ENCODE measurements at places on chromosomes 16 and 17. TPM values are rescaled to one million over a fixed set of nuclear protein-coding genes. Genes with fewer than 3 reads are reported as not detected.

The HOXB1 gene
- total RNA-seq: not detected

The OR3A1 gene
- not detected for total RNA-seq

The PNPO gene
- total RNA-seq: 31.3 TPM

The HSPB9 gene
- 0.12 TPM for total RNA-seq

The LAT gene
- 1.6 TPM for total RNA-seq

The C17orf100 gene
- 0.47 TPM for total RNA-seq

The NXPH3 gene
- 3.4 TPM for total RNA-seq

The MT1A gene
- total RNA-seq: 2.3 TPM

The DPEP3 gene
- total RNA-seq: not detected

The SMPD3 gene
- 1.2 TPM for total RNA-seq

The GAST gene
- total RNA-seq: not detected

The AANAT gene
- not detected for total RNA-seq

The CD300E gene
- 0.27 TPM for total RNA-seq

- DNase-seq: peak; percentile 84
Measured at GRCh38 chr17:19386974-19387920, at the start of gene MFAP4. MFAP4 (minus strand) TSS chr17:19387190; CDS start chr17:19387155, 35 bp downstream.

- DNase-seq: no peak
Measured at GRCh38 chr17:7078711-7079110, 1.3 kb downstream of the CLEC10A start.

- DNase-seq: no peak
Measured at GRCh38 chr16:63702981-63703590, 1418.8 kb downstream of the CDH11 start.

DNA sequence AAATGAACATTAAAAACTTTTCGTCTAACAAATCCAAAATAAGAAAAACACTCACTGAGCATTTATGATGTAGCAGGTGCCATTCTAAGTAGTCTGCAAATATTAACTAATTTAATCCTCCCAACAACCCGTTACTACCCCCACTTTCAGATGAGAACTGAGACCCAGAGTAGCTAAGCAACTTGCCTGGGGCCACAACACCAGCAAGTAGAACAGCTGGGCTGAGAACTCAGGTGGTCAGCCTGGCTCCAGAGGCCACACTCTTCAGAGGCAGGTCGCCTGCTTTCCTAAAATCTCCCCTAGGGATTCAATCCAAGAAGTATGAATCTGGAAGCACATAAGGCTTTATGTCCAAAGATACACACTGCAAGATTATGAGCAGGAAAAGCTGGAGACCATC lies 6.2 kb downstream of the MBTPS1 start:
- no peak for DNase-seq

- DNase-seq: no peak
Measured at GRCh38 chr17:61057257-61057656, 342.4 kb upstream of the TBX2 start.

DNA sequence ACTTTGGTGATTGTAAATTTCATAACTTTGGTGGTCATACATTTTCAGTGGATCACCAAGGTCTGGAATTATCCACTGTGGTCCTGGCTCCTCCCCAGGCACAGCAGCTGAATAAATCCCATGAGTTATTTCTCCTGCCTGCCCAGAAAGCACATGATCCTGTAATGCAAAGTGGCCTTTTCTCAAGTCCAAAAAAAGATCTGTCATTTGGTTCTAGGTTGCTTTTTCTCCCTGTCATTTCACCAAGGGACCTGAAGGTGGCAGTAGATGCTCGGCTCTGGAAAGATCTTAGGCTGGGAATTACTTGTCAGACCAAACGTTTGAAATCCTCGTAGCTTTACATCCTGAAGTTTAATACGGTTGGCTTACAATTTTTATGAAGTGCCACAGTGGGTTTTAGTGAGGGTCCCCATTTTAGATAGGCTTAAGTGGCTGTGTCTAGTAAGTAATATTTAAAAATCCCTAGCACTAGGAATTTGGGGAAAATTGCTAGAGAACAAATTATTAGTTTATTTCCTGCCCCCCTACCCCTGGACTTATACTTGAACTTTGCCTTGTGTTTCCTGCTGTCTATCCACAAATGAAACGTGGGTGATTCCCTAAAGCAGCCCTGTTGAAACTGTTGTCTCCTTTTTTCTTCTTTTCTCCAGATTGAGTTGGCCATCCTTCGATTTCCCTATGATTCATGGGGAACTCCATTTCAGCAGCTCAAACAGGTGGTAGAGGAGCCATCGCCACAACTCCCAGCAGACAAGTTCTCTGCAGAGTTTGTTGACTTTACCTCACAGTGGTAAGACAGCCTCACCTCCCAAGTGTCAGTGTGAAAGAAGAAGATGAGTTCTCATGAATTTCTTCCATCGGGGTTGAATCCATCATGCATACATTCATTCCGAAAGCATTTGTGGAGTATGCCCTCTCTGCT lies 111.7 kb downstream of the MAP2K6 start:
- no peak for DNase-seq

- DNase-seq: peak; percentile 87
Measured at GRCh38 chr17:40542558-40543411, 22.5 kb downstream of the CCR7 start.

GRCh38 chr17:59254742-59255141 lies 34.4 kb downstream of the GDPD1 start:
- no peak for DNase-seq

- DNase-seq: no peak
Measured at GRCh38 chr16:77430360-77430759, 4.5 kb downstream of the ADAMTS18 start.

DNA sequence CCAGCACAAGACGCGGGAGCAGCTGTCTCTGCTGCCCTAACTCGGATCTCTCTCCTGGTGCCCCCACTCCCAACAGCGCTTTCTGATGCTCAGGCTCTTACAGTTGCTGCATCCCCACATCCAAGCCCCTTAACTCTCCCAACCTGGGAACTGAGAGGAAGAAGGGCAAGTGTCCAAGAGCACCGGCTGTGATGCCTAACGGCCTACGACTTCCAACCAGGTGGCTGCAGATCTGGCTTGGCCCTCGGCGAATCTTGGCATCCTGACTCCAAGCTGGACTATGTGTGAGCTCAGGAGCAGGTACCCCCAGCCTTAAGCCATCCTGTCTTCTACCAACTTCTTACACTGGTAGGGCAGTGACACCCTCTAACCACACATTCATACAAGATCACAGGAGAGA lies 38.3 kb upstream of the RCVRN start:
- DNase-seq: no peak

DNA sequence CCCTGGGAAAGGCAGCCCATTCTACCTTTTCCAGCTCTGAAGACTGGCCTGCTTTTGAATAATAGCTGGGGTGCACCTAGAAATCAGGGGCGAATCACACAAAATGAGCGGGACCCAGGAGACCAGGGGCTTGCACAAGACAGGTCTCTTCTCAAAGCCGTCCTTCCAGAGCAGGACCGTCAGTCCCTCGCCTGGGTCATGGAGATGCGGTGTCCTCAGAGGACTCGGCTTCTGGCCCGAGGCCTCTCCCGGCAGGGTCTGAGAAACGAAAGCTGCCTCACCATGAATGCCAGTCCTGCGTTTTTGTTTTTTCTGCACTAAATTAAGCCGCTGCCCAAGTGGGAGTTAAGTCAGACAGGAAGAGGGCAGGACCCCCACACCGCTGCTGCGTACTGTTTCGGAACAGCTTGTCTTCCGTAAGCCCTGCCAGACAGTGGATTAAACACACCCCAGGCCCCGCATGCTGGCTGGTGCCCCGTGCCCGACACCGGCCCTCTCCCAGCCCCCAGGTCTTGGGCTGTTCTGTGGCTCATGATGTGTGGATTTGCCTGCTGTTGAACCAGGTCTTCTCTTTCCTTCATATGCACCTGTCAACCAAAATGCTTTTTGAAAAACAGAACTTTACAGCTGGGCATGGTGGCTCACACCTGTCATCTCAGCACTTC lies 142.1 kb upstream of the RPH3AL start:
- no peak for DNase-seq

- no peak for DNase-seq
Measured at GRCh38 chr16:57469046-57469445, 6.6 kb downstream of the POLR2C start.

- no peak for DNase-seq
Measured at GRCh38 chr17:44828919-44829522, 1.1 kb downstream of the GJC1 start.
